ENCODE measurements at places on chromosomes 6 and 20.

DNA sequence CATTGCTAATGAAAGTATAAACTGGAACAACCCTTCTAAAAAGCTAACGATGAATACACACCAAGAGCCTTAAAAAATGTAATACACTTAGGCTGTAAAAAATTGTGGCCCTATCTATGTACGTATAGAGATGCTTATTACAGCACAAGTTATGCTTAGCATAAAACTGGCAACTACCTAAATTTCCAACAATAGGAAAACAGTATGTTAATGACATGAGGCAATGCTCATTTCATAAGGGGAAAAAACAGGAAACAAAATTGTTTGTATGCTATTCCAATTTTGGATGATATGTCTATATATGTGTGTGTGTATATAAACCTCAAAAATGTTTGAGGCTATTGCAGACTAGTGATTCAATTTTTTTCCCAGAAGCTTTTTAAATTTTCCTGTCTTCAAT lies 82.5 kb downstream of the DTNBP1 start:
- no peak for DNase-seq

GRCh38 chr6:2103765-2104523 lies 141.5 kb downstream of the GMDS start:
- peak; percentile 43 for DNase-seq

DNA sequence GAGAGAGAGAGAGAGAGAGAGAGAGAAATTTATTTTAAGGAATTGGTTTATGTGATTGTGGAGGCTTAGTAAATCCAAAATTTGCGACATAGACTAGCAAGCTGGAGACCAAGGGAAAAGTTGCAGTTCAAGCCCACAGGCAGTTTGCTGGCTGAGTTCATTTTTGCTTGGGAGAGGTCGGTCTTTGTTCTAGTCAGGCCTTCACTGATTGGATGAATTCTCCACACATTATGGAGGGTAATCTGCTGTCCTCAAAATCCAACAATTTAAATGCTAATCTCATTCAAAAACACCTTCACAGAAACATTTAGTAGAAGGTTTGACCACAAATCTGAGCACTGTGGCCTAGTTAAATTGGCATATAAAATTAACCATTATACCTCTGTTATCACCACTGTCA lies 439.6 kb downstream of the EPM2A start:
- no peak for DNase-seq

- no peak for DNase-seq
Observed at GRCh38 chr6:15970517-15970916, 158.4 kb upstream of the MYLIP start.

- DNase-seq: no peak
Observed at GRCh38 chr20:59428441-59429205, 128.2 kb downstream of the EDN3 start.

DNA sequence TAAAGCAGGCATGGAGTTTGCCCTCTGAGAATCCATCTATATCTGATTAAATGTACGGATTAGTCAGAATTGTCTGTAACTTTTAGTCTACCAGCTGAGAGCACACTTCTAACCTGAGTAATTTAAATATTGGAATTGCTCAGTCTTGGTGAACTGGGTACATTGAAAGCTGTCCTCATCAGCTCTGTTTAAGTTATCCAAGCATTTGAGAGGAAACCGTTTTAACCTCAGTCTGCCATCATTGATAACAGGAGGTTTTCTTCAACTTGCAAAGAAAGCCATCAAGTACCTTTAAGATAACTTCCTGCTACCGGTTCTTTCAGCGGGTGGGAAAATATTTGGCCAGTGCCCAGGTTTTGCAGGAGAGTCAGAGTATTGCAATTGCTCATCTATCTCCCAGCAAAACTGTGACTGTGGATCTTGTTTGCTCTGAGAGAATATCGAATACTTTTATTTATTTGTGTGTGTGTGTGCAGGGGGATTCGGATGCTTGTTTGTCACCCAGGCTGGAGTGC lies 31.1 kb upstream of the F13A1 start:
- DNase-seq: no peak

DNA sequence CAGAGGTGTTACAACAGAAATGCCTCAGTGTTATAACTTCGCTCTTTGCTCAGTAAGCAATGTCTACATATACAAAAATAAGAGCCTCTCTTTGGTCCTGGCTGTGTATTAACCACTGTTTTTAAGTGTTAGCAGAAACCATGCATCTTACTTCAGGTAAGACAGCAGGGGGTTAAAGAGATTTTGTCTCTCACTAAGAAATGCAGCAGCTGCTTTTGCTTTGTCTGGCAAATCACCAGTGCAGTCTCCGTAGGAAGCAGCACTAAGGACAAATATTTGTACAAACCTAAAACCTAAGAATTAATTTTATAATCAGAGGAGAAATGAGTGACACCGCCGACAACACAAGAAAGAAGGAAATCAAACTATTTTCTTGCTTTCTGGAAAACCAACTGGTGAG lies 758 bp downstream of the SMIM28 start:
- DNase-seq: no peak

DNA sequence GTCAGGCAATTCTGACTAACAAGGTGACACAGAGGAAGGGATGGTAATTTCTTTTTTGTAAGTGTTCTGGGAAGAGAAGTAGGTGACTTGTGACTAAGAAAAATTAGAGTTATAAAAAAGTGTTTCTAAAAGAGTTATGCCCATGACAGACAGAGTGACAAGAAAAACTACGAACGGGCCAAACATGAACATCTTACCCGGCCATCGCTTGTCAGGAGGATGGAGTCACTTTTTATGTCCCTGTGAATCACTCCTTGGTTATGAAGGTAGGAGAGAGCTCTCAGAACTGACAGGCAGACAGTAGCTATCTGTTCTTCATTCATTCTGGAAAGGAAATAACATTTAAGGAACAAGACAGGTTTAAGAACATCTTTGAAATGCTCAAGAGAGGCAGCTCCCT lies 43.0 kb downstream of the LAMP5 start:
- DNase-seq: no peak

GRCh38 chr6:34587325-34587724 lies 31.2 kb upstream of the SPDEF start:
- DNase-seq: no peak

DNA sequence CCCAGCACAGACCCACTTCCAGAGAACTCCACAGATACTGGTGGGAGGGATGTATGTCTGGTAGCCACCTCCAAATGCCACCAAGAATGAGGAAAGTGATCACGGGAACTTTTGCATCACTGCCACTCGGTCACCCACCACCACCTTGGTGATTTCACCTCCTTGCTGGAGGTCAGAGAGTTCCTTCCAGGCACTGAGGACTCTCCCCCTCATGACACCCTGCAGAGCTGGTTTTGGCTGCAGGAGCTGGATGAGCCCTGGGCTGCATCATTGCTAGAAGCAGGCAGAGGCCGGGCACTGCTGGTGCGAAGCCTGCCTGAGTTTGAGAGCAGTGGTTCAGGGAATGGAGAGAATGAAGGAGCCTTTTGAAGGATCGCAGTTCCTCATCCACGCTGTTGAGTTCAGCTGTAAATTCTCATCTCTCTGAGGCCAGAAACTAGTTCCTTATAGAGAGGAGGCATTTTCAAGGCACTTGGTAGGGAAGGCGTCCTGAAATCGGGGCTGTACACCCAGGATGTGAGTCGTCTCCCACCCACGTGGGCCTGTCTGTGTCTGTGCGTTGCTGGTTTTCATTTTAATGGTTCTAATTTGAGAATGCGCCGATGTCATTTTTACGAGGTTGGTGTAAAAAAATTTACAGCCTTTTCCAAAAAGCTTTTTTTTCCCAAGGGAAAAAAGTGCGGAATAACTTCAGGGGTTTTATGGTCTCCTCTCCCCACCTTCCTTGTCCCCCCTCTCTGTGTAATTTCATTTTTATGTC lies 25.0 kb downstream of the FOXP4 start:
- no peak for DNase-seq

DNA sequence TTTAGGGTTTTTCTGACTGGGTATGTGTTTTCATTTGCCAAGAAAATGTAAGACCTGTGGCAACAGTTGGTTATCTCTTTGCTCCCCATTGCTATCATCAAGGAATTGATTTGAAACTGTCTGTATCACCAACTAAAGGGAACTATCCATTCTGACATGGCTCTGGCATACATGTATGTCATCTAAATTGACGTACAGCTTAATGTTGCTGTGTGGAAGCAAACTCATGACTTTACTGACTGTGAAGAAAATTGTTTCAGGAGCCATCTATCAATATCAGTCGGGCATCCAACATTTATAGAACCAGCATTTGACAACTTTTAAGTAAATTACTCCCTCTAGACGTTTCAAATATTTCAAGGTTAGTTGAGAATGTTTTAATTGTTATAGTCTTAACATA lies 555.8 kb upstream of the EPHA7 start:
- DNase-seq: no peak

DNA sequence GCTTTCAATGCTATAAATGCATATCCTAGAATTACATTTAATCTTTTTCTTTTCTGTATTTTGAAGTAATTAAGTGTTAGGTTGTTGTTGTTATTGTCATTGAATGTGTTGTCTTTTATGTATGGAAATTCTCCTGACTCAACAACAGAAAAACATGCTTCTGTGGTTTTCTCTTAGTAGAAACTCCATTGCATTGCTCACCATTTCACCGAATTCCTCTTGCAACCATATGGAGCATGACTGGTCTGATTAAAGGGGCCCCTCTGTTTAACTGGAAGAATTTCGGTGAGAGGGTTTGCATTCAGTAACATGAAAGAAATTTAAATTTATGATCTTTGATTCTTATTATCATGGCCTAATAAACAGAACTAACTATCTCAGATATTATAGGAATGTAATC lies 454.3 kb upstream of the JARID2 start:
- DNase-seq: no peak

GRCh38 chr6:14166839-14167238 lies 49.3 kb downstream of the CD83 start:
- no peak for DNase-seq

DNA sequence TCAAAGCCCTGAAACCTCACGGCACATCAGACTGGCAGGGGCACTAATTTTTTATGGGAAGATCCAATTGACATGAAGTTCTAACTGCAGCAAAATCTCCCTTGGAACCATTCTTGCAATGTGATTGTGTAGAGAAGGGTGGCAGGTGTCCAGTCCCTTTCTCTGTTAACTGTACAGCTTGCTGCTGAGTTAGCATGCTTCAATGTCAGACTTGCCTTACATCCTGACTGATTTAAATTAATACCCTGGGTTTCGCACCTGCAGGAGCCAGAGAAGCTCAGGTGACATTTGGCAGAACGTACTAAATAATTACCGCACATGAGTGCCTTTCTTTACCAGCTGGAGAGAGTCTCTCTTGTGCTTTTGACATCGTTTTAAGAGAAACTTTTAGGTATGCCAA lies 123.0 kb downstream of the DOK5 start:
- DNase-seq: no peak

GRCh38 chr6:93165850-93166430 lies 253.4 kb downstream of the EPHA7 start:
- DNase-seq: no peak

GRCh38 chr6:9634776-9635175 lies 780.1 kb downstream of the TFAP2A start:
- DNase-seq: no peak

DNA sequence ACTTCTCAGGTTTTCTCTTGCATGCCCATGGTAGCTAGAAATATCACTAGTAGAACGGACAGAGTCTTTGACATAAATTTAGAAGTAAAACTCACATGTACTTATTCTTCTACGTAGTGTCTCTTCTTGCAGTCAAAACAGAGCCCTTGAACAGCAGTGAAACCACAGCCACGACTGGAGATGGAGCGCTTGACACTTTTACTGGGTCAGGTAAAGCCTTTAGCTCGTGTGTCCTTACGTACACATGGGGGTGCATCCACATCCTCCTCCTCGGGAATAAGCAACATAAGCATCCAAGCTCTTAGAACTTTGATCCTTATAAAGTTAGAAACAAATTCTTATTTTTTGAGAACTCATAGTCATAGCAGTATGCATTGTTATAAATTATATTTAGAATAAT lies 215.3 kb downstream of the EYA4 start:
- no peak for DNase-seq

DNA sequence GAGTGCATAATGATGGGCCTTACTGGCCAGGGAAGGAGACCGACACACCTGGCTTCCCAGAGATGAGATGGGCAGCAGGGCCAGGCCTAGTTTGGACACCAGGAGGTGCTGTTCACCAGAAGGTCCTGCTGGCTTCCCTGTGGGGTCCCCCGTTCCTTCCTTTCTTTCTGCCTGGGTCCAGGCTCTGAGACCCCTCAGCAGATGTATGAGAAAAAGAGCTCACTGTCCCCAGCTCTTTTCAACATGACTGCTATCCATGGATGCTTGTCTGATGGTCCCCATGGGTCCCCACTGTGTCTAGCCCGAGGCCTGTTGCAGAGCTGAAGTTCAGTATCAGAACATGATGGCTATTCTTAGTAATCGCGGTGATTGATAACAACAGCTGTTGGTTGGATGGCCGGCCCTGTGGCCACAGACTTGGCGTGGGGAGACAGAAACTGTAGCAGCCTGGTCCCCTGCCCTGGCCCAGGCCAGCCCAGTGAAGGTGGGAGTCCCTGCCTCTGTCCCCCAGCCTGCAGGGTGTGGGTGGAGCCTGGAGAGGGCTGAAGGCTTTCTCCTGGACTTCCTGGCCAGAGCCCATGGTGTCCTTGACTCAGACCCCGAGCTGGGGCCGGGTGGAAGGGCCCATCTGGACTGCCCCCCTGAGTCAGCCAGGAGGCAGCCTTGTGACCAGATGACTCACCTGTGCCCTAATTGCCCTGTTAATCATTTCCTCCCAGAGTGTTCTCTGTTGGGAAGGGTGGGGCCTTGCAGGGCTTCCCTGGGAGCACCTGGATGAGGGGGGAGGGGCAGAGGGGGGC lies 9.9 kb upstream of the BAK1 start:
- peak; percentile 58 for DNase-seq

DNA sequence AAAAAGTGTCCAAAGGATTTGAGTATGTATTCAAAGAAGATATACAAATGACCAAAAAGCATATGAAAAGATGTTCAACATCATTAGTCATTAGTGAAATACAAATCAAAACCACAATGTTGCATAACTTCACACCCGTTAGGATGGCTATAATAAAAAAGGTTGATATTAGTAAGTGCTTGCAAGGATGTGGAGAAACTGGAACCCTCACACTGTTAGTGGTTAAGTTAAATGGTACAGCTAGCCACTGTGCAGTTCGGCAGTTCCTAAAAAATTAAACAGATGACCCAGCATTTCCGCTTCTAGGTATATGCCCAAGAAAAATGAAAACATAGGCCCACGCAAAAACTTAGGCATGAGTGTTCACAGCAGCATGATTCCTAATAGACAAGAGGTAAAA lies 38.6 kb downstream of the IBTK start:
- DNase-seq: no peak

GRCh38 chr6:82551831-82552230 lies 188.2 kb downstream of the TPBG start:
- no peak for DNase-seq

- peak; percentile 11 for DNase-seq
Observed at GRCh38 chr6:11043378-11043960, 636 bp downstream of the ELOVL2 start.

DNA sequence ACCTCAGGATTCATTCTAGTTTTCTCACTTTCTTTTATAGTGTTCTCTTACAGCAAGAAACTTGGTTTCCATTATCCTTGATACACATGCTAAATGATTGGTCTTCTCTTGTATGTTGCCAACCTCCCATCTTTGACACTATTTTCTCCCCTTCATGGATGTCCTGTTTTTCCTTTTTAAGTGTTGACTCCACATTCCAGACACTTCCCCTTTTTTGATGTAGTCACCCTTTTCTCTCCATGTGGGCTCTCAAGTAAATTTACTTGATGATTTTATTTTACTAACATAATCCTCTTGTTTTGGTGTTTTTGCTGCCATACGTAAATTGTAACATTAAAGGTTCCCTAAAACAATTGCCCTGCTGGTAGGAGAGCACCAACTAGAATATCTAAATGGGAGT lies 148.1 kb downstream of the ZFAND3 start:
- no peak for DNase-seq

GRCh38 chr6:143119260-143119659 lies 58.6 kb downstream of the AIG1 start:
- DNase-seq: no peak

Measured in muscle of arm (tissue), 14 donors.